Uterine smooth muscle cell (primary cell): ENCODE measurements at places on chromosomes 1 and 21. TPM values are rescaled to one million over a fixed set of nuclear protein-coding genes. Genes with fewer than 3 reads are reported as not detected.

The CELA2B gene
- not detected in 2 replicates for total RNA-seq

The TDRD10 gene
- total RNA-seq: not detected in 2 replicates

The RNF186 gene
- 0.12 TPM in 1 of 2 replicates, not detected in the other for total RNA-seq

The EFNA1 gene
- total RNA-seq: 0.22 and 0.75 TPM in 2 replicates

The GUCA2A gene
- not detected in 2 replicates for total RNA-seq

The WDR64 gene
- total RNA-seq: not detected in 2 replicates

The TLR5 gene
- total RNA-seq: under 0.01 TPM in 1 of 2 replicates, not detected in the other

The PCSK9 gene
- 0.11 and 1.1 TPM in 2 replicates for total RNA-seq

The PRKAA2 gene
- 5.1 and 5.6 TPM in 2 replicates for total RNA-seq
